Hindlimb muscle (tissue), 1 donor: ENCODE measurements at places on chromosomes 12 and 14. TPM values are rescaled to one million over a fixed set of nuclear protein-coding genes. Genes with fewer than 3 reads are reported as not detected.

The ZDHHC22 gene
- 0.30 TPM for polyA plus RNA-seq

The KCTD10 gene
- 32.6 TPM for polyA plus RNA-seq

The RNF212B gene
- polyA plus RNA-seq = 0.62 TPM

The OASL gene
- 0.09 TPM for polyA plus RNA-seq

The GALNT9 gene
- polyA plus RNA-seq = 1.5 TPM

The ANO2 gene
- polyA plus RNA-seq = 3.9 TPM

The ZCCHC8 gene
- polyA plus RNA-seq = 24.4 TPM

The FICD gene
- polyA plus RNA-seq = 1.6 TPM

The C12orf50 gene
- 0.27 TPM for polyA plus RNA-seq

The PLBD1 gene
- 18.8 TPM for polyA plus RNA-seq

The ARHGEF40 gene
- 65.6 TPM for polyA plus RNA-seq

The DPPA3 gene
- polyA plus RNA-seq = not detected

The NABP2 gene
- polyA plus RNA-seq = 17.4 TPM

The SLC6A15 gene
- 2.9 TPM for polyA plus RNA-seq

The FOXJ2 gene
- polyA plus RNA-seq = 22.6 TPM

The LYZ gene
- polyA plus RNA-seq = 23.4 TPM

The CNIH1 gene
- 155 TPM for polyA plus RNA-seq

The HELB gene
- 3.0 TPM for polyA plus RNA-seq

The IGF1 gene
- polyA plus RNA-seq = 21.8 TPM

The KRT6A gene
- 1.3 TPM for polyA plus RNA-seq

The TPPP2 gene
- polyA plus RNA-seq = 0.72 TPM

The NELL2 gene
- 0.25 TPM for polyA plus RNA-seq

The GLIPR1L1 gene
- not detected for polyA plus RNA-seq

The SYNDIG1L gene
- polyA plus RNA-seq = not detected

The DNAJC22 gene
- 0.39 TPM for polyA plus RNA-seq

The GDF3 gene
- polyA plus RNA-seq = not detected

The LMNTD1 gene
- polyA plus RNA-seq = not detected

The PAPLN gene
- 2.4 TPM for polyA plus RNA-seq

The CCDC38 gene
- not detected for polyA plus RNA-seq

The PTGER2 gene
- 1.1 TPM for polyA plus RNA-seq

The RHOJ gene
- polyA plus RNA-seq = 23.4 TPM
